ENCODE measurements at places on chromosomes 4 and X. TPM values are rescaled to one million over a fixed set of nuclear protein-coding genes. Genes with fewer than 3 reads are reported as not detected.

- no peak for DNase-seq
Measured at GRCh38 chr4:71027611-71028010, 34.2 kb downstream of the DCK start.

DNA sequence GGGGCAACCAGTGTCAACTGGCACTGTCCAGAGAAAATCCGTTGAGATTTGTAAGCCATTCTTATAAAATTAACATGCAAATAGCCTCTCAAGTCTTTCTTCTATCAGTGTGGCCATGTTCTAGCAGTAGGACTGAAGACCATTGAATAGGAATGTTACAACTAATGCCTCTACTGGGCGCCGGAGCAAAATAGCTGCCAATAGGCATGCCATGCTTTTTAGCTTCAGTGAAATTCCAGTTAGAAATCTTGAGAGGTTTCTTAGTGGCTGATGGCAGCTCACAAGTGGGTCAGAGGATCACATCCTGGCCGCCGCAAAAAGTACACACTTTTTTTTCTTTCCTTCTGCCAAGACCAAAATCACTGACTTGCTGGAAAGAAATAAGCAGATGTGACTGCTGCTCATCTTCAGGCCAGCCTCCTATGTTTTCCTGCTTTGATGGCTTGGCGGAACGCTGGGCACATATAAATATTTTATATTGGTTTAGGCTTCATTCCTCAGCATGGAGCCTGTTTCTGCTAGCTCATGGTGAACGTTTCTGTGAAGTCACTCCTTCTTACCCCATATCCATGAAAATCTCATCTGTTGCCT lies 293.1 kb downstream of the TENM3 start:
- DNase-seq = no peak

DNA sequence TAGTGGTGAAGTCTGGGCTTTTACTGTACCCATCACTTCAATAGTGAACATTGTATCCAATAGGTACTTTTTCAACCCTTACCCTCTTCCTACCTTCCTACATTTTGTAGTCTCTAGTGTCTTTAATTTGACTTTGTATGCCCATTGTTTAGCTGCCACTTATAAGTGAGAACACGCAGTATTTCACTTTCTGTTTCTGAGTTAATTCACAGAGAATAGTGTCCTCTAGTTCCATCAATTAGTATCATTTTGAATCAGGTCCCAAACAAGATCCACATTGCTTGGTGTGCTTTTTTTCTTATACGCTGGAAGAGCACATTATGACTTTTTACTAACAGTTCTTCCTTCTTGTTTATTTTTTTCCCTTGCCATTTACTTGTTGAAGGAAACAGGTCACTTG lies 176.0 kb upstream of the WDFY3 start:
- no peak for DNase-seq

GRCh38 chrX:15601932-15602331 lies 1.2 kb upstream of the ACE2 start:
- no peak for DNase-seq

DNA sequence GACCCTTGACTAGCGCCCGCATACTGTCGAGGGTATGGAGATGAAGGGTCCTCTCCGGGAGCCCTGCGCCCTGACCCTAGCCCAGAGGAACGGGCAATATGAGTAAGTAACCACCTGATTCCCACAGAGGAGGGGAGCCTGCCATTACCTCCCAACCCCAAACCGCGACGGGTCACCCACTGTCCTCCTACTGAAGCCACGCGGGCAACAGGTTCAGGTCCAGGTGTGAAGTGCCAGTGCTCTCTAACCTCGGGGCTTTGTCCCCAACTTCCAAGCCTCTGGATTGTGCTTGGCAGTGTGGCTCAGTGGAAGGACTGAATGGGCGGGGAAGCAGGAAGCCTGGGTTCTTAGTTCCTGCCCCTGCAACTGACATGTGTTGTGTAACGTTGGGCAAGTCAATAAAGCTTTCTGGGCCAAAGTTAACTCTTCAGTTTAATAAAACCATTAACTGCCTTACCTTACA lies 694 bp downstream of the OCRL start:
- peak; percentile 16 for DNase-seq

DNA sequence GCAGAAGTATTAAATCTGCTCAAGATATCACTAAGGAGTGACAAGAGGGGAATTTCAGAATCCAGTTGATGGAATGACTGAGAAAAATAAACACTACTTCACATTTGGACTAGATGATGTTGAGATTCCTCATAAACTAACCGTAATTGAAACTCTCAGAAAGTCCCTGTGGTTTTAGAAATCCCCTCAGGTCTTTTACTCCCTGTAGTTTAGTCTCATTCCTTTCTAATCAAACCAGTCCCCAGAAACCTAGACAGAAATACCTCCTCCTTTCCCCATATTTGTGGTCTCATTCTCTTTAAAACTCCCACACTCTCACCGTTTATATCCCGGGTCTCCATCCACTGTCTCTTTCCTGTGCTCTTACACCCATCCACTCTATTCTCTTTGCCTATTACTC lies 15.0 kb upstream of the TLR1 start:
- no peak for DNase-seq

DNA sequence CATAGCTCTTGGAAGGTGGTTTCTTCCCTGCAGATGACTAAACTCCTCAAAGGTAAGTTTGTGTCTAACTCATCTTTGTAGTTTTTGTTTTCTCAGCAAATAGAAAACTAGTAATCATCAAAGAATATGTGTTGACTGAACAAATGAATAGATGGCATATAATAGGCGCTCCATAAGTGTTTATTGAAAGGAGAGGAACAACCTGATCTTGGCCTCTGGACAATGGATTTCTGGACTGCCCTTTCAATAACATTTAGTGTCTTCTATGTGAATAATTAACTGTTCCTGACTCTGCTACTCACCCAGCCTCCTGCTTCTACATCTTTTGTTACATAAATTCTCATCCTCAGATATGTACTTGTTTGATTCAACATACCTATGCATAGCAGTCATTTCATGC lies 399.1 kb downstream of the PPP1R2C start:
- DNase-seq = no peak

- no peak for DNase-seq
Measured at GRCh38 chrX:65576160-65576559, 41.6 kb upstream of the LAS1L start.

DNA sequence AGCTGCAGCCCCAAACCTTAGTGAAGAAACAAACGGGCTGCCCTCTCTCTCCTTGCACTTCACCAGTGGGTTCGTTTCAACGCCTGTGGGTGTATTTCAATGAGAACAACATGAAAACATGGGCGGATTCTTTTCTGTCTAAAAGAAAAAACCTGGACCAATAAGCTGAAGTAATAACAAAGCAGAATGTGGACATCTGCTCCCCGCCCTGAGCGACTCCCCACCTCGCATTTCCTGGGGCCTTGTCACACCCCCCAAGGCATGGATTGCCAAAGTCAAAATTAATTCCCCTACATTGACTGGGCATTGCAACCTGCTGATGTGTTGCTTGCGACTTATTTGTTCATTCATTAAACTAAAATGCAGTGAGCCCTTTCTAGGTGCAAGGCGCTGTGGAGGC lies 142.9 kb downstream of the BCOR start:
- no peak for DNase-seq

GRCh38 chr4:41102414-41103092 lies 111.8 kb downstream of the APBB2 start:
- no peak for DNase-seq

DNA sequence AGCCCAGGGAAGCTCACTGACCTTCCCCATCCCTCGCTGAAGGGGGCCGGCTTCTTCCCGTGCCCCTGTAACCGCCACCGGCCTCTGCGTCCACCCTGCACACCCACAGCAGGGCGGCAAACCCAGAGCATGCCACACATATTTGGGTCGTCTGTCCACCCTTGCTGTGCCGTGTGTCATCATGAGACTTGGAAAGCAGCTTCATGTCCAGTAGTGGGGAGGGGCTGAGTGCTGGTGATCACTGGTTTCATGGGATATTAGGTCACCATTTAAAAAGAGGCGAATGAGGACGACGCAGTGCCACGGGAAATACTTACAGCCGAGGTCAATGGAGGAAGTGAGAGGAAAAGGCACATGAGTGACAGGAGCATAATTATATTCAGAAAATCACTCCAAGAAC lies 74.8 kb downstream of the HTRA3 start:
- DNase-seq = peak; percentile 32

- peak; percentile 58 for DNase-seq
Measured at GRCh38 chr4:5018096-5018495, 1.2 kb downstream of the CYTL1 start.

DNA sequence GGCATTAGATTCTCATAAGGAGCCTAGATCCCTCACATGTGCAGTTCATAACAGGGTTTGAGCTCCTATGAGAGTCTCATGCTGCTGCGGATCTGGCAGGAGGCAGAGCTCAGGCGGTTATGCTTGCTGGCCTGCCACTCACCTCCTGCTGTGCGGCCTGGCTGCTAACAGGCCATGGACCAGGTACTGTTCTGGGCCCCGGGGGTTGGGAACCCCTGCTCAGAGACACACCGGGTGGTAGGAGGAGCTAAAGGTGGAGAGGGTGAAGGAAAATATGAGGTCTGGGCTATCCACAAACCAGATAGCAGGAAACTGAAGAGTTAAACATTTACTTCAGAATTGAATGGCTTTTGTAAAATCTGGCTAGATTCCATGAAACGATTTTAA lies 5.9 kb upstream of the F11 start:
- DNase-seq = no peak

GRCh38 chr4:31598639-31599038 lies 878.5 kb downstream of the PCDH7 start:
- DNase-seq = no peak

DNA sequence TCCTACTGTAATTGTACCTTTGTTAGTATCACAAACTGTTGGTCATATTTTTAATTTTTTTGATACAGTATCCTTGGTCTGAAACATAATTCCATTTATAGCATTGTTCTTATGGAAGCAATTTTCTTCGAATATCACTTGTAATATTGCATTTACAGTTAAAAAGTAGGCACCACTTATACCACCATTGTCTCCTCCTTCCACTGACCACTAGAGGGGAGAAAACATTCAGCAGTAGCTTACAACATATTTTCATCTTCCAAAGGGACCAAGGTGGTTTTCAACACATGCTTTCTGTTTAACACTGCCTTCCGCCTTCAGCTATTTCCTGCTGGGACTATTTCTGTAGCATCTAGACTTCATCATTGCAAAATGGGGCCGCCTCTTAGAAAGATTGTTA lies 146.2 kb downstream of the COL4A6 start:
- DNase-seq = no peak

DNA sequence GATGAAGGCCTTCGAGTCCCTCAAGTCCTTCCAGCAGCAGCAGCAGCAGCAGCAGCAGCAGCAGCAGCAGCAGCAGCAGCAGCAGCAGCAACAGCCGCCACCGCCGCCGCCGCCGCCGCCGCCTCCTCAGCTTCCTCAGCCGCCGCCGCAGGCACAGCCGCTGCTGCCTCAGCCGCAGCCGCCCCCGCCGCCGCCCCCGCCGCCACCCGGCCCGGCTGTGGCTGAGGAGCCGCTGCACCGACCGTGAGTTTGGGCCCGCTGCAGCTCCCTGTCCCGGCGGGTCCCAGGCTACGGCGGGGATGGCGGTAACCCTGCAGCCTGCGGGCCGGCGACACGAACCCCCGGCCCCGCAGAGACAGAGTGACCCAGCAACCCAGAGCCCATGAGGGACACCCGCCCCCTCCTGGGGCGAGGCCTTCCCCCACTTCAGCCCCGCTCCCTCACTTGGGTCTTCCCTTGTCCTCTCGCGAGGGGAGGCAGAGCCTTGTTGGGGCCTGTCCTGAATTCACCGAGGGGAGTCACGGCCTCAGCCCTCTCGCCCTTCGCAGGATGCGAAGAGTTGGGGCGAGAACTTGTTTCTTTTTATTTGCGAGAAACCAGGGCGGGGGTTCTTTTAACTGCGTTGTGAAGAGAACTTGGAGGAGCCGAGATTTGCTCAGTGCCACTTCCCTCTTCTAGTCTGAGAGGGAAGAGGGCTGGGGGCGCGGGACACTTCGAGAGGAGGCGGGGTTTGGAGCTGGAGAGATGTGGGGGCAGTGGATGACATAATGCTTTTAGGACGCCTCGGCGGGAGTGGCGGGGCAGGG lies 568 bp downstream of the HTT start:
- DNase-seq = peak; percentile 78

GRCh38 chrX:104435249-104435648 lies 130.8 kb upstream of the IL1RAPL2 start:
- no peak for DNase-seq

GRCh38 chr4:156660465-156660864 lies 311.1 kb downstream of the PDGFC start:
- no peak for DNase-seq

- DNase-seq = no peak
Measured at GRCh38 chrX:9906919-9907318, 60.2 kb upstream of the CLDN34 start.

- DNase-seq = peak; percentile 91
Measured at GRCh38 chrX:11341274-11342201, 48.3 kb downstream of the AMELX start.

- peak; percentile 64 for DNase-seq
Measured at GRCh38 chr4:83075311-83076095, 39.0 kb downstream of the PLAC8 start.

GRCh38 chr4:133263104-133263503 lies 114.0 kb downstream of the PCDH10 start:
- no peak for DNase-seq

DNA sequence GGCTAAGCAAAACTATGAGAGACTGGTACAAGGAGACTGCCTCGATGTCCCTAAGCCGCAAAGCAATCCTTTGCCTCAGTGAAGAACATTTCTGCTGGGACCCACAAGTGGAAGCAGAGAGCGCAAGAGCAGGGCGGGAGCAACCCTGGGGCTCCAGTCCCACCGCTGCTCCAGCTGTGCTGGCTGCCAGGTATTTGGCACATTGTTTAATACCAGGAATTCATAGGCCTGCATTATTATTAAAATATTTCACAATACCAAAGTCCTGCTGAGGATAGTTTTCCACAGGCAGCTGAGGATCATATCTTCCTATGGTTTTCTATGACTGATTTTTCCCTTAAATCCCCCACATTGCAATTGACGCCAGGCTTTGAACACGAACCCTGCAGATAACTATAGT lies 163.5 kb upstream of the TLL1 start:
- DNase-seq = no peak

- no peak for DNase-seq
Measured at GRCh38 chr4:14289708-14290107, 662.2 kb upstream of the BOD1L1 start.

DNA sequence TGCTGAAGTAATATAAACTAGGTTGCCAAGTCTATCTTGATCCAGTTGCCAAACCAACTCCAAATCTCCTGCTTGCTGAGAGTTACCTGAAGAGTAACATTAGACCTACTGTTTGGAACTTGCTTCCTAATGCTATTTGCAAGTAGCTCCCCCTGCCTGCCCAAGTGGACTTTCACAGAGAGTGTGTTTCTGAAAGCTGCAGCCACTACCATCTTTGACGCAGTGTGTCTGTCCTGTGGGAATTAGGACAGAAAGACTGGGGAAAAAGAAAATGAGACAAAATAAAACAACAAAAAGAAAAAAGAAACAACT lies 195.0 kb upstream of the HS3ST1 start:
- DNase-seq = peak; percentile 68

The RASSF6 gene
- under 0.01 TPM for total RNA-seq

The RNF212 gene
- 0.85 TPM for total RNA-seq

The ACE2 gene
- under 0.01 TPM for total RNA-seq

The LUZP4 gene
- total RNA-seq = not detected

The ATOH1 gene
- total RNA-seq = not detected

The F8A3 gene
- 2.7 TPM for total RNA-seq

The MAGEB6B gene
- not detected for total RNA-seq
